ENCODE measurements at places on chromosomes 5 and 9.

DNA sequence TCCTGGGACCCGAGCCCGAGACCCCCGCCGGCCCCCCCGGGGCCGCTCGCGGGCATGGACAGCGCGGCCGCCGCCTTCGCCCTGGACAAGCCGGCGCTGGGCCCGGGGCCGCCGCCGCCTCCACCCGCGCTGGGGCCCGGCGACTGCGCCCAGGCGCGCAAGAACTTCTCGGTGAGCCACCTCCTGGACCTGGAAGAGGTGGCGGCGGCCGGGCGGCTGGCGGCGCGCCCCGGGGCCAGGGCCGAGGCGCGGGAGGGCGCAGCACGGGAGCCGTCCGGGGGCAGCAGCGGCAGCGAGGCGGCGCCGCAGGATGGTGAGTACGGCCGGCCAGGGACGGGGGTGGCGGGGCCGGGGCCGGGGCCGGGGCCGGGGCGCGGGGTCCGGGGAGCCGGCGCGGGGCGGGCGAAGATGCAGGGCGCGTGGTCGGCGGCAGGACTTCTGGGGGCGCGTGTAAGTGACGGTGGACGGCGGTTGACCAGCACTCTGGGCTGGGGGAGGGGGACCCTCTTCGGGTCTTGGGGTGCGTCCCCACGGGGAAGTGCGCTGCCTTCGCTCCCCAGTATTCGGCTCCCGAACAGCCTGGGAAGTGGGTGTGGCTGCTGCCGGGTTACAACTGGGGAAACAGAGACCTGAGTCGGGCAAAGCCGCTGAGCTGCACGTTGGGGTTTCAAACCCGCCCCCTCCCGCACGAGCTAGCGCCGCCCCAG, 520 bp downstream of the PRRX2 start:
- no peak for DNase-seq

DNA sequence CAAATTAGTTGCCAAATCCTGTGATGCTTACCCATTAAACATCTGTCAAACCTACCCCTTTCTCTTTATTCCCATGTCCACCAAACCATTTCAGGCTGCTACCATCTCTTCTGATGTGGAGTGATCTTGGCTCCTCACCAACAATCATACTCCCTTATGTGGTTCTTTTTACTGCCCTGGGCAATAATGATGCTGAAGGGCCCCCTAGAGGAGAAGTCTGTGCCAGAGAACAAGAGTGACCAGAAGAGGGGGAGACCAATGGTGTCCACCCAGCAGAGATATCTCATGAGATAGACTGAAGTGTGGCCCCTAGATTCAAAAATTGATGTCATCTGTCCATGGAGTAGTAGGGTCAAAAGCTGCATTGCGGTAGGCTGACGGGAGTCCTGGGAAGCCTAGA, 10.9 kb downstream of the LRRC70 start:
- no peak for DNase-seq

- no peak for DNase-seq
Observed at GRCh38 chr5:124395287-124395686, 351.2 kb downstream of the ZNF608 start.

GRCh38 chr9:87874304-87874623, 8.4 kb upstream of the SPATA31E1 start:
- DNase-seq = no peak

DNA sequence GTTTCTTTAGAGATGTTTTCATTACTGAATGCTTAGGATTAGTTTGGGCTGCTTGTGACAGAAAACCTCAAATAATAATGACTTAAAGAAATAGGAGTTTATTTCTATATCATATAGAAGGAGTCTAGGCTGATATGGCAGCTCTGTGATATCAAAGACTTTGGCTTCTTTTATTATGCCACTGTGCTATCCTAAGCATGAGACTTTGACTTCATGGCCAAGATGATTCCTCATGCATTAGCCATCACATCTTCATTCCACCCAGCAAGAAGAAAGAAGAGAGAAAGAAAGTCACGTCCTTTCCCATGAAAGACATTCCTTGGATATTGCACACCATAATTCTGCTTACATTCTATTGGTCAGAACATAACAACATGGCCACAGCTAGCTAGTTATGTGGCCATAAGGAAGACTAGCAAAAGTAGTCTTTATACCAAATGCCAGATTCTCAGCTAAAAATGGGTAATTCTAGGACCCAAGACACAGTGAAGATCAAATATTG, 76.2 kb downstream of the DAPK1 start:
- DNase-seq = peak; percentile 30

DNA sequence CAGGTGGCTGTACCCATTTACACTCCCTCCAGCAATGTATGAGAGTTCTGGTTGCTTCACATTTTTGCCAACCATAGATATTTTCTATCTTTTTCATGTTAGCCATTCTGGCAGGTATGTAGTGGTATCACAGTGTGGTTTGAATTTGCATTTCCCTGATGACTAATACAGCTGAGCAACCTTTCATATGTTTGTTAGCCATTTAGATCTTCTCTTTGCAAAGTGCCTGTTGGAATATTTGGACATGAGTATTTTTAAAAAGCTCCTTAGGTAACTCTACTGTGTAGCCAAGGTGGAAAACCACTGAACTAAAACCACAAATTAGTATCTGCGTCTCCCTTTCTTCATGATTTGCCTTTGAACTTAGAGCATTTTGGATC, 31.9 kb downstream of the IRF1 start:
- peak; percentile 67 for DNase-seq

GRCh38 chr5:137627706-137628105, 108.2 kb downstream of the KLHL3 start:
- DNase-seq = no peak

GRCh38 chr5:35852773-35853172, 3.9 kb upstream of the IL7R start:
- DNase-seq = no peak
